ENCODE measurements at places on chromosomes 16 and 17. TPM values are rescaled to one million over a fixed set of nuclear protein-coding genes. Genes with fewer than 3 reads are reported as not detected.

SLC6A2 gene
- total RNA-seq = not detected

SPATA22 gene
- total RNA-seq = 0.23 TPM

UBE2O gene
- total RNA-seq = 27.8 TPM

PHLPP2 gene
- 9.0 TPM for total RNA-seq

HNF1B gene
- total RNA-seq = 0.34 TPM

CIAPIN1 gene
- 92.1 TPM for total RNA-seq

ADORA2B gene
- total RNA-seq = 3.6 TPM

MT1F gene
- total RNA-seq = 0.34 TPM

AATK gene
- 4.1 TPM for total RNA-seq

DUSP3 gene
- 73.0 TPM for total RNA-seq

C17orf78 gene
- not detected for total RNA-seq

CCL2 gene
- 84.3 TPM for total RNA-seq

HS3ST3A1 gene
- total RNA-seq = 0.05 TPM

GCGR gene
- total RNA-seq = not detected

ABCA10 gene
- 0.88 TPM for total RNA-seq

HBQ1 gene
- total RNA-seq = 0.34 TPM

PRAC1 gene
- not detected for total RNA-seq

TNK1 gene
- total RNA-seq = 3.6 TPM

ITGB3 gene
- total RNA-seq = 116 TPM

SHBG gene
- not detected for total RNA-seq

SYNGR3 gene
- total RNA-seq = 2.4 TPM

CBFA2T3 gene
- 0.14 TPM for total RNA-seq

ERAL1 gene
- total RNA-seq = 49.1 TPM

SMIM22 gene
- not detected for total RNA-seq

SRRM2 gene
- 66.2 TPM for total RNA-seq

HP gene
- total RNA-seq = not detected

TM4SF5 gene
- not detected for total RNA-seq
